ENCODE measurements at places on chromosomes 13 and 19.

- no peak for DNase-seq
Measured at GRCh38 chr13:33045851-33046592, 29.8 kb downstream of the KL start.

DNA sequence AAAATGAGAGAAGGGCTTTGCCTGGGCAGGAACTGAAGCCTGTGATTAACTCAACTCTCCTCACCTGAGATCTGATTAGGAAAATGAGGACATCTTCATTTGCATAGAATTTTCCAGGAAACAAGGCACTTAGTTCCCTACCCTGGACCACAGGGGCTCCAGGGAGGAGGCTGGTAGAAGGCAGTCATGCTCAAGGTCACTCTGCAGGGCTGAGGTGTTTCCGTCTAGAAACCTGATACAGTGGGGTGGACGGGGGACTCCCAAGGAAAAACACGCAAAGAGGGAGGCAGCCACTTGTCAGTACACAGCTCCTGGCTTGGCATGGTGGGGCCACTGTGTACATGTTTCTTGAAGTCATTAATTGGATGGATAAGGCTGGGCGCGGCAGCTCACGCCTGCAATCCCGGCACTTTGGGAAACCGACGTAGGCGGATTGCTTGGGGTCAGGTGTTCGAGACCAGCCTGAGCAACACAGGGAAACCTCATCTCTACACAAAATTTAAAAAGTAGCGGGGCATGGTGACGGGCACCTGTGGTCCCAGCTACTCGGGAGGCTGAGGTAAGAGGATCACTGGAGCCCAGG lies 6.0 kb downstream of the KLK14 start:
- no peak for DNase-seq

DNA sequence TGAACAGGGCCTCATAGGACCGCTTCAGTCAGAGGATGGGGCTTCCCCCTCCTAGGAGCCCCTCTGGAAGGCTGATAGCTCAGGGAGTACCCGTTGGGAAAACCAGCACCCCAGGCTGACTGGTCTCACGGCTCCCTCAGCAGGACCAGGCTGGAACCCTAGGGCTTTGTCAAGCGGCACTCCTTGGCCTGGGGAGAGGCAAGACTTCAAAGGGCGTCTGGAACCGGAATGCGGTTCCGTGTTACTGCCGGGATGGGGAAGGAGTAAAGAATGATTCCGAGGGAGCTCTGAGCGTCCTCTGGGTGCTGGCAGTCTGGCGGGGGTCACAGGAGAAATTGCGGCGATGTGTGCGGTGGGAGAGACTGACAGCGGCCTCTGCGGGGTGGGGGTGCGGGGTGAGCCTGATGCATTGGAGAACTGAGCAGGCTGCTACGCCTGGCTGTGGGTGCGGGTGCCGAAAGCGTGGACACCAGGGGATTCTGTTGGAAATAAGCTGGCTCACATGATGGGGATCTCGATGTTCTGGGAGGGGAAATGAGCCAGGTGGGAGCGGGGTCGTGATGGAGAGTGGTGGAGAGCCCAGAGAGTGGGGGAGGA lies 1.9 kb downstream of the COX6B2 start:
- DNase-seq = no peak

DNA sequence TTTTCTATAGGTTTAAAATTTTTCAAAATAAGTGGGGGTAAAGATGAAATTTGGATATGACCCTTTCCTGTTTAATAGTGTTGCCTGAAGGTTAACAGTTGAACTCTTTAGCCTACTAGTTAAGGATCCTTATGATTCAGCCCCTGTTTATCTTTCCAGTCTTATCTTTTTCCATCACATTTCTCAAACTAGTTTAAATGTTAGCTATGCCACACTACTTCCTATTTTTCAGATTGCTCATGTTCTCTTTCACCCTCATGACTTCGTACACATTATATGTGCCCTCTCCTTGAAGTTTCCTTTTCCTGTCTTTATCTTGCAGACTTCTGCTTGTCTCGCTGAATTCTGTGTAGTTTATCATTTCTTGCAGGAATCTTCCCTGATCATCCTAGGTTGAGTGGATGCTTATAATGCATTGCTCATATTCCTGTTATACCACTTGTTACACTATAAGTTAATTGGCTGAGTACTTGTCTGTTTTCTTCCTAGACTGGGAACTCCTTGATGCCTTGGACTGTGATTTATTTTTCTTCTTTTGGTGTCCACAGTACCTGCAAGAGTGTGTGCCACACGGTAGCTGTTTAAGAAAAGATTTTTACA lies 86.7 kb downstream of the FNDC3A start:
- no peak for DNase-seq

- peak; percentile 100 for DNase-seq
Measured at GRCh38 chr19:44890366-44891015, 563 bp upstream of the TOMM40 start.

DNA sequence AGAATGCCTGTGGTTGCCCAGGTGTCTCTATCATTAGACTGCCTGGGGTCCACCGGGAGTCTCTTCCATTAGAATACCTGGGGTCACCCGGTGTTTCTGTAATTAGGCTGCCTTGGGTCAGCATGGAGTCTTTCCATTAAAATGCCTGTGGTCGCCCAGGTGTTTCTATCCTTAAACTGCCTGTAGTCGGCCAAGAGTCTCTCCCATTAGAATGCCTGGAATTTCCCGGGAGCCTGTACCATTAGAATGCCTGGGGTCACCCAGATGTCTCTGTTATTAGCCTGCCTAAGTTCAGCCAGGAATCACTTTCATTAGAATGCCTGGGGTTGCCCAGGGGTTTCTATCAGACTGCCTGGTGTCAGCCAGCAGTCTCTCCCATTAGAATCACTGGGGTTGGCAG lies 1492.8 kb downstream of the UQCRFS1 start:
- no peak for DNase-seq

- DNase-seq = no peak
Measured at GRCh38 chr13:98315902-98316301, 138.8 kb upstream of the RNF113B start.

DNA sequence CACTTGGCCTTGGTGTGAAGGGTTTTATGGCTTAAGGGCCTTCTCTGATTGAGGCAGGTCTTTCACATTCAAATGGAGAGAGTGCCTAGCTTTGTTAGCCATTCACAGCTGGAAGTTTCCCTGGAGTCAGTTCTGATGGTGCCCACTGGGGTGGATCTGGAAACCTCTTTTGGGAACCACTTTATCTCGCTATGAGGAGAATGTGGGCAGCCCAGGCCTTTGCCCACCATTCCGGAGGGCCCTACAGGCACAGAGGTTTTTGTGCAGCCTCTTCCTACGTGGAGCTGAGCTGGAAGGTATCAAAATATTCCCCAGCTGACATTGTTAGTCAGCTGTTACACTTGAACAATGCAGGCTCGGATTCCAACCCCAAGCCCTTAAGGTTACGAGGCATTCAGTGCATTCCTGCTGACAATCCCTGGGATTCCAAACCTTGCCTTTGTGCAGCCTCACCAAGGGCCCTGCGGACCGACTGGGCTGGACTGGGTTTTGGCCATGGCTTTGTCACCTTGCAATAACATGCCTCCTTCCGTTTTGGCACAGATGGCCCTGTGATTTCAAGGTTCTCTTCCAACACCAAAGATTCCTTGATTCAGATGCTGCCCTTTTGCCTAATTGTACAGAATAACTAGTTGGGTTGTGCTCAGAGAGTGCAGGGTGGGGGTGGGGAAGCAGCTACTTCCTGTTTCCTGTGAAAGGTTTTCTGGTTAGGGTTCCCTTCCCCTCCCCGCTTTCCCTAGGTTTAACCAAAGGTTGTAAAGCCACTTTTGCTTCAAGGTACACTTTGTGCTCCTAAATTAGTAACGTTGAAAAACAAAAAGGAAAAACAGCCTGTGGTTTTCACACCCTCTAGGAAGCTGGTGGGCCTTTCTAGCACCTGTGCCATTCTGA lies 27.0 kb downstream of the SAE1 start:
- DNase-seq = no peak

GRCh38 chr13:109374609-109375200 lies 411.7 kb downstream of the IRS2 start:
- DNase-seq = no peak

DNA sequence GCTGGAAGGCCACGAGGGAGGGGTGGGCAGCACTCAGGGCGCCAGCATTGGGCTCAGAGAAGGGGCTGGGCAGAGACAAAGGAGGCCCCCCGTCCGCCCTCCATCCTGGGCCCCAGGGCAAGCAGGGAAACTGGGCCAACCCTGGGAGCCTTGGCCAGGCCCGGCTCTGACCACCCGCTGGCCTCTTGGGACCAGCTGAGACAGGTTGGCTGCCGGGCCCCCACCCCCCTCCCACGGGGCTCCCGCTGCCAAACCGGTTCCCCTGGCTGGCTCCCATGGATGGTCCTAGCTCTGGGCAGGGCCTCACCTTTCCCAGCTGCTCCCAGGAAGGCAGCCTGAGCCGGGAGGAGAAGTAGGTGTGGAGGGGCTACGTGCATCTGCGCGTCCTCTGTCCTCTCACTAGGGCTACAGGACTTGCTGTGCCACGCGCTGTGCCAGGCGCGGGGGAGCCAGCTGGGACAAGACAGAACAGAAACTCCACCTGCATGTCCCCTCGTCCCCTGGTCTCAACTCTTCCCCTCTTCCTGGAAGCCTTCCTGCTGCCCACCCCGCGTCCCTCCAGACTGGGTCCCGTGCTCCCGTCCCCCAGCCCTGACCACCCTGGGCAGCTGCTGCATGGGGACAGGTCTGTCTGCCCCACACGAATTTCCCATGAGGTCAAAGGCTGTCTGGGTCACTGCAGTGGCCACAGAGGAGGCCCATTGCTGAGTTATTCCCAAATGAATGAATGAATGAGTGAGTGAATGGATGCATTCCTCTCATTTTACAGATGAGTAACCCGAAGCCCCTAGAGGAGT lies 29.1 kb upstream of the NCCRP1 start:
- DNase-seq = no peak

DNA sequence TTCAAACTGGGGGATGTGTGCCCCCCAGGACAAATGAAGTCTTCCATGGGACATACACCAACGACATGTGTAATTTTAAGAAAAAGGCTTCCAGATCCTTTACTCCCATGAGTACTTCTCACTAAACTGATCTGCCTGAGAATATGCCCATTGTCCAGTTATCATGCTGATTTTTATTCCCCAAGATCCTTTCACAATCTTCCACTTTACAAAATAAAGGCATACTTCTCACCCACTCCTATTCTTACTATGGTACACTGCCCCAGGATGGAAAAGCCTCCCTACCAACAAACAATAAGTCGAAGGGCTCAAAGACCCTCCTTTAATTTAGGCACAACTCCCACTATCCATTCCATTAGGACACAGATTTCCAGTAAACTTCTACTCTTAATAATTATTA lies 3.5 kb downstream of the SPART start:
- no peak for DNase-seq

DNA sequence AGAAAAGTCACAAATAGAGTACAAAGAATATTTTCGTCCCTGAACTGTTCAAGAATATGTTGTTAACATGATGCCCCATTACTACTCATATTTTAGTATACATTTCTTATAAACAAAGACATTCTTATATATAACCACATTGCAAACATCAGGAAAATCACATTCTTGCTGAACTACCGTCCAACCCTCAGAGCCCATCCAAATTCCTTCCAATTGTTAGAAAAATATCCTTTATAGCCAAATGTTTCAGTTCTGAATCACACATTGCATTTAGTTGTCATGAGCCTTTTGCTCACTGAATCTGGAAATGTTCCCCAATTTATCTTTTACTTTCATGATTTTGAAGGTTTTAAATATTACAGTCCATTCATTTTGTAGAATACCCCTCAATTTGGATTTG lies 467.8 kb upstream of the ARGLU1 start:
- DNase-seq = no peak

DNA sequence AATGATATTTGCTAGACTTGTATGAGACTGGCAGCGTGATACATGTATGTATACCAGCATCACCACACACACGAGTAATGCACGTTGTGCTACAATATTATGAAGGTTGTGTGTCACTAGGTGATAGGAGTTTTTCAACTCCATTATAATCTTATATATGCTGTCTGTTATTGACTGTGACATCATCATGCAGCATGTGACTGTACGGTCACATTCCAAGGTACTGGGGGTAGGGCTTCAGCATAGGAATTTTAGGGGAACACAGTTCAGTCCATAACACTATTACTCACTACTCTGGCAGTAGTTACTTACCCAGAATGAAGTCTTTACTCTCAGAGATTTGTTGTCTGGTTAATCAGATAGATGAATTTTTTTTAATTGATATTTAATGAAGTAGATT lies 91.1 kb downstream of the CDK8 start:
- DNase-seq = no peak

- DNase-seq = no peak
Measured at GRCh38 chr19:29484876-29485275, 40.9 kb upstream of the VSTM2B start.

DNA sequence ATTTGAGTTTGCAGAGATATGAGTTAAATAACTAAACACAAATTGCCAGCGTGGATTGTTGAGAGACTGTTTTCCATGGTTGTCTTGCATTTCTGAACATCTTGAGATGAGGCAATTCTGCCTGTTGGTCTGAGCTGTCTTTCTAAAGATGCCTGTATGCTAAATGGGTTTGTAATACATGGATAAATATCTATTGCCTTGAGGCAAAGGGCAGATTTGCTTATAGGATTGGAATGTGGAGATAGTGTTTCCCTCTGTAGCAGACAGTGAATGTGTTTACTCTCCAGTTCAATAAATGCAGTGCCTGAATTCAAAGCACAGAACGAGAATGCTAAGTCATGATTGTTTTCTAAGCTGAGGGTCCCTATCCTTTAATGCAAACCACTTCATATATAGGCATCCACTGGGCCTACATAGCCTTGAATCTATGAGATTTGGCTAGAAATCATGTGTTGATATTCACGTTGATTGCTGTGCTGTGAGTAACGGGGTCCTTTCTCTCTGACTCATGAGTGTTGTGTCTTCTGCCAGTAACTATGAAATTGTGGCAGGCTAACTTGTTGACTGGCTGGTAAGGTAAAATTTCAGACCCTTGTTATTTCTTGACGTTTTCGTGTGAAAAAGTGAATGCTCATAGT lies 2554.8 kb downstream of the PCDH9 start:
- no peak for DNase-seq

DNA sequence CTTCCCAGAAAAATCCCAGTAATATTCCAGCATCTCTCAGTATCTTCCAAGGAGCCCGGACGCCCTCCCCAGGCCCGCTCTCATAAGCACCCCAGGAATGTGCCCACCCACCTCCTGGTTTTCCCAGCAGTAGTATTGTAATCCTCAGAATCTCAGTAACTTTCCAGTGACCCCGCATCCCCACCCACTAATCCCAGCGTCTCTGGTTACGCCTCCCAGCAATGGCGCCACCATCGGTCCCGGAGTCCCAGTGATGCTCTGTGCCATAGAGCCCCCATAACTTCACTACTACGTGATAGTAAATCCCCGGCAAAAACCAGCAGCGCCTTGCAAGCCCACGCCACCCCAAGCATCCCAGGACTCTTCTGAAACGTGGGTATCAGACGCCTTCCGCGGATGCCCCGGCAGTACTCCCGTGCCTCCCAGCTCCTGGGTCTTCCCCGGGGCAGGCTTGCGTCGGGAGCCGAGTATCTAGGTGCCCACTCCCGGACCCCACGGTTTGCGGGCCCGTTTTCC lies 928 bp upstream of the PNPLA6 start:
- DNase-seq = peak; percentile 87

GRCh38 chr19:2302319-2303210 lies 5.4 kb downstream of the LINGO3 start:
- DNase-seq = peak; percentile 50

GRCh38 chr13:49354719-49355118 lies 89.1 kb downstream of the CAB39L start:
- no peak for DNase-seq

GRCh38 chr13:109728791-109729731 lies 57.3 kb downstream of the IRS2 start:
- DNase-seq = no peak

Data from head of caudate nucleus (tissue), 42 donors.